ENCODE measurements at places on chromosomes 6 and 20.

- DNase-seq: no peak
Measured at GRCh38 chr6:133595111-133595761, 293.7 kb upstream of the TCF21 start.

DNA sequence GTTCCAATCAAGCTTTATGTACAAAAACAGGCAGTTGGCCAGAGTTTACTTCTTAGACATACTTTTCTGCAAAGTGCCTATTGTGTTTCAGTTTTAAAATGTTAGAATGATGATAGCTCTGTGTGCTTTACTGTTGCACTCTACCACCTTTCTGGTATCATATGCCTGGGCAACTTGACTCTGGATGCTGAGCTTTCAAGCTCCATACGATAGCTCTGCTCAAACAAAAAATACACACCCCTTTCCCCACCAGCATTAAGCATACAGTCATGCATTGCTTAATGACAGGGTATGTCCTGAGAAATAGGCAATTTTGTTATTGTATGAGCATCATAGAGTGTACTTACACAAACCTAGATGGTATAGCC lies 123.1 kb downstream of the RCAN2 start:
- no peak for DNase-seq

- no peak for DNase-seq
Measured at GRCh38 chr6:152233547-152234320, 403.4 kb downstream of the SYNE1 start.

GRCh38 chr6:80793411-80793810 lies 686.9 kb downstream of the BCKDHB start:
- DNase-seq: peak; percentile 2

DNA sequence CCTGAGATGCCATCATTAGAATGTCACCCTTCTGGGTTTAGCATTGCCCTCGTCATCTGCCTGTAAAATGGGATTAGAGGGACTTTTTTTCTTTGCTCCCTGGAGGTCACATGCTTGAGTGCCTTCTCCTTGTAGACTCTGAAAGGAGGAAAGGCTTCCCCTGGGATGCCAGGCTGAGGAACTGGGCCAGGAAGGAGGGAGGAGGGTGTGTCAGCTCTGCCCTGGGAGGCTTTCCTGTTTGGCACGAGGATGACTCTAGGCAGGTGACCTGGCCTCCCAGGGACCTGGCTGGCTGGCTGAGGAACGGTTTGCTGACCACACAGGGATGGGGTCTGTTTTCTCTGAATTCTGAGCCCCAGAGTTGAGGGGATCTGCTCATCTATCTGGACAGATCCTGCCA lies 137.9 kb upstream of the RNF24 start:
- DNase-seq: peak; percentile 52

GRCh38 chr6:101011186-101011585 lies 130.1 kb upstream of the ASCC3 start:
- DNase-seq: no peak

GRCh38 chr6:85403331-85404015 lies 46.4 kb upstream of the NT5E start:
- DNase-seq: peak; percentile 84

- DNase-seq: no peak
Measured at GRCh38 chr20:37242503-37242902, 19.1 kb downstream of the GHRH start.

DNA sequence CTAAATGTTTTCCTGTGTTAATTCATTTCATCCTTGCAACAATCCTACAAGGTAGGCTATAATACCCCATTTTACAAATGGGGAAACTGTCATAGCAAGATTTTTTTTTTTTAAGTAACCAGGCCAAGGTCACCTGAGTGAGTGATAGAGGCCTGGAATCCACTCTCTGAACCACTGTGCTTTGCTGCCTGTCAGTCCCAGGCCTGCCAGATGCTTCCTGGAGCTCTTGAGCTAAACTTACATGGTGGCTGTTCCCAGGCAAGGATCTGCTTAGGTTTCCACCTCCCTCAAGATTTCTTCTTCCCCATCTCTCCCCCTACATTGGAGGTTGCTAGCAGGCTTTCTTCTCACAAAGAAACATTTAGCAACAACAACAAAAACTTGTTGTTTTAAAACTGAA lies 32.7 kb upstream of the RNF8 start:
- DNase-seq: no peak

GRCh38 chr20:19588241-19588640 lies 169.8 kb upstream of the RIN2 start:
- no peak for DNase-seq

DNA sequence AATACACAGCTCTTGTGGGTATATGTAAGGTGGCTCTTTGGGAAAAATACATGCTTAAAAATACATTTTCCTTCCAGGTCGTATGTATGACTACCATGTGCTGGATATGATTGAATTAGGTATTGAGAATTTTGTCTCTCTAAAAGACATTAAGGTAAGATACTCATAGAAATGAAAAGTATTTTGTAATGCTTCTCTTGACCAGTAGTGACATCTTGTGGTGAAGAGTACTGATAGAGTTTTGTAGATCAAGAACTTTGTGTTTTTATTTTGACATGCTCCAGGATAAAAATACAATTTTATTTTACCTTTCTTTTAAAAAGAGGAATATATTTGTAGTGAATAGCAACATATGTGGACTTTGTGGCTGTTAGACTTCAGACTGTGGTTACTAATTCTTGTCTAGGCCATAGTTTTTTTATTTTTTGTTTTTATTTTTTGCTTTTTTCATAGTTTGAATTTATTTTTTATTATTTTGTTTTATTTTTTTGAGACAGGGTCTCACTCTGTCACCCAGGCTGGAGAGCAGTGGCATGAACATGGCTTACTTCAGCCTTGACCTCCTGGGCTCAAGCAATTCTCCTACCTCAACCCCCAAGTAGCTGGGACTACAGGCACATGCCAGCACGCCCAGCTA lies 17.9 kb downstream of the RPF2 start:
- DNase-seq: no peak

DNA sequence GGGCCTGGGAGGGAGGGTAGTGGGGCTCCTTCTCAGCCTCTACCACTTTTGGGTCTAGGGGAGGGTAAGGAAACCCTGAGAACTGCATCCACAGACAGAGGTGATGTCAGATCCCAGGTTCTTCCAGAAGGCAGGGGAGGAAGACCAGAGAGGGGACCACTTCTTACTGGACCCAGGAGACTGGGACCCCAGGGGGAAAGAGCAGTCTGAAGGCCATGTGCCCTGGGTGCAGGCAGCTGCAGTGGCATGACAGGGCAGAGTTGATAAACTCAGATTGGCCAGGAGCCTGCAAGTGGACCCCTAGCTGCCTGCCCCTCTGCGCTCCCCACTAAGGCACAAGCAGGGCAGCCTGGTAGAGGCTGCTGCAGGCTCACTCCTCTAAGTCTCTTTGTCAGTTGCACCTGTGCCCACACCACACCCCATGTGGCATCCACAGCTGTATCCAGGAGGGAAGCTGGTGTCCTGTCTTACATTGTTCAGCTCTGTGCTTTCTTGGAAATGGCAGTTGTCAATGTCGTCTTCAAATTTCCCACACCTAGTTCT lies 2.7 kb downstream of the CST9L start:
- DNase-seq: no peak

DNA sequence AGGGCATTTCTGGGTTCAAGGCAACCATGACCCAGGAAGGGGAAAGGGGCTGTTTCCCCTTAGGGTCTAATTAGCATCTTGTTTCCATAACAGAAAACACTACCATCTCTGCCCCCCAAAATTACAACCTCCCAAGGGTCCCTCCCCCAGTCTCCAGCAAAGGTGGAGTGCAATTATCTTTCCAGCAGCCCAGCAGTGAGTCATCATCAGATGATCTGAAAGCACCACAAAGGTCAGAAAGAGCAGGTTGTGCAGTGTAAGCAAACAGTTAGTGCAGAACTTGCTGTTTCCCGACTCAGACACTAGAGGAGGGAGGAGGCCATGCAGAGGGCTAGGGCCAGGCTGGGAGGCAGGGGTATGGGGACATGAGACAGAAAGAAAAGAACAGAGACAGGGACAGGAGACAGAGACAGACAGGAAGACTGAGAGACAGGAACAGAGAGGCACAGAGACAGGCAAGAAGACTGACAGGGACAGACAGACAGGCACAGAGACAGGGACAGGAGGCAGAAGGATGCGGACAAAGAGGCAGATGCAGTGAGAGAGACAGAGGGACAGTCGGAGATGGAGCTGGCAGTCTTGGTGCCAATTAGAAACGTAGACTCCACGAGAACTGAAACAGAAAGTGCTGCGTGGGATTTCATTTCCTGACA lies 62.5 kb downstream of the PYGB start:
- peak; percentile 97 for DNase-seq

GRCh38 chr20:49675368-49676151 lies 38.1 kb downstream of the B4GALT5 start:
- no peak for DNase-seq

DNA sequence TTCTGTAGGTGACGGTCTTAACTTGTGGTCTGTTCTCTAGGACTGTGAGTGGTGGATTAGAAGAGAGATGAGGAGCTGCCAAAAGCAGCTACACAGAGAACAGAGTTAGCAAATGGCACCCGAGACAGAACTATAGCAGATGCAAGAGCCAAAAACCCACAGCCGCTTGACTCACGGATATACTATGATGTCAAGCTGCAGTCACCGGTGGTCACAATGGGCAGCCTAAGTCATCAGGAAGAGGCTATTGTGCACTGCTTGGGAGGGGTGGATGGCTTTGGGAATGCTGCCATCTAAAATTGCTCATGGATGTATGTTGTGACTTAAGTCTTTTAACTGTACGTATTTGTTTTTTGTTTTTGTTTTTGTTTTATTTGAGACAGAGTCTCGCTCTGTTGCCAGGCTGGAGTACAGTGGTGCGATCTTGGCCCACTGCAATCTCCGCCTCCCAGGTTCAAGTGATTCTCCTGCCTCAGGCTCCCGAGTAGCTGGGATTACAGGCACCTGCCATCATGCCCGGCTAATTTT lies at the start of gene GTSF1L:
Gene GTSF1L (minus strand): TSS at position 192 of the 528 bp plus-strand sequence. CDS start 308 bp downstream, outside the sequence.
- DNase-seq: no peak
